Activated T-cell treated with anti-CD3 and anti-CD28 coated beads, Interleukin-2, amount 50 U/mL, for 4 hours (primary cell): ENCODE measurements at places on chromosomes 7 and 10. TPM values are rescaled to one million over a fixed set of nuclear protein-coding genes. Genes with fewer than 3 reads are reported as not detected.

DNA sequence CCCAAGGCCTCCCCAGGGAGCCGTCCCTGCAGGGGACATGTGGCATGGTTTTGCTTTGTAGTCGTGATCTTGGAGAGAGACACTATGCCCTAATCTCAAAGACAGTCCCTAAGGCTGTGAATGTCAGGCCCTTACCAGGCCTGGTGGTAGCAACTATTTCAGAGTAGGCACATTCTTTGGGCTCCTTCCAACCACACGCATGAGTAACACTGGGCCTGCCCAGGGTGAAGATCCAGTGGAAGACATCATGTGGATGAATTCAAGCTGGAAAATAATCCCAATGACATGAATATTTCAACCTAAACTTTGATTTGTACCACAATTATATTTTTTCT is 39.5 kb upstream of the INSIG1 start:
- DNase-seq: no peak

DNA sequence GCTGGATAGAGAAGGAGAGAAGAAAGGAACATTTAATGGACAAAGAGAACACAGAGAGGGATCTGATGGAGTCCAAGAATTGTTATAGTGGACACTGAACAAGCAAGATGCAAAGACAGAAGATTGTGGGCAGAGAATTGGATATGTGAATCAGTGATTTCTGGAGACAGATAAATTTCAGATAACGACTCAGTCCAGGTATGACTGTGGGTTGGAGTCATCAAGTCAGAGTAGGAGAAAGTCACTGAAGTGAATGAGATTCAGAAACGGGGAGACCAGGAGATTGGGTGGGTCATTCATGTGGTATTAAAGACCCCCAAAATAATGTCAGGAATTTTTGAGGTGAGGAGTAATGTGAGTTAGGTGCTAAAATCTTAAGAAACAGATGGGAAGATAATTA is 23.0 kb downstream of the ASB4 start:
- no peak for DNase-seq

DNA sequence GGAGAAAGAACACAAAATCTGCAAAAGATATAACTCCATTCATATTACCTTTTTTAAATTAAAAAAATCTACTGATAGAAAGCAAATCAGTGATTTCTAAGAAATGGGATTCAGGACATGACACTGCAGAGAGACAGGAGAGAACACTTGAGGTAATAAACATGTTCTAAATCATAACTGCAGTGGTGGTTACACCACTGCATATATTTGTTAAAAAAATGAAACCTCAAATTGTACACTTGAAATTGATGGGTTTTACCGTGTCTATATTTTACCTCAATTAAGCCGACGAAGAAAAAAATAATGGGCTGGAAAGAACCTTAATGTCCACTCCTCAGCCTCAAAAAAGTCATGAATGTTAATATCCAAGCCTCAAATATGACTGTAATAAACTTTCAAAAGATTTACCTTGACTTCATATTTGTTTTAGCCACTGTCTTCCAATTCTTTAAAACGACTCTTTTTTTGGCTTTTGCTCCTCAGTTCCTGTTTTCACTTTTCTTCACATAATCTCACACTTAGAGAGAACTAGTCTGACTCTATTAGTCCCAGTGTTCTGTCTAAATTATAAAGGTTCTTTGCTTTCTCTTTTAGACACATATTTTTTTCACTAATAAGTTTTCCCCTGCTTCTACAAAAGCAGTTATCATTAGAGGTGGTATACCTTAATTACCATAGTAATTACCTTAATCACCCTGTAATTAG is 502.4 kb downstream of the GRM8 start:
- no peak for DNase-seq

- no peak for DNase-seq
Measured at GRCh38 chr7:146731185-146731584, 614.6 kb downstream of the CNTNAP2 start.

AVL9 gene
- total RNA-seq: 51.0 TPM

CELF2 gene
- 113 TPM for total RNA-seq

DCLRE1C gene
- total RNA-seq: 10.1 TPM

DNA sequence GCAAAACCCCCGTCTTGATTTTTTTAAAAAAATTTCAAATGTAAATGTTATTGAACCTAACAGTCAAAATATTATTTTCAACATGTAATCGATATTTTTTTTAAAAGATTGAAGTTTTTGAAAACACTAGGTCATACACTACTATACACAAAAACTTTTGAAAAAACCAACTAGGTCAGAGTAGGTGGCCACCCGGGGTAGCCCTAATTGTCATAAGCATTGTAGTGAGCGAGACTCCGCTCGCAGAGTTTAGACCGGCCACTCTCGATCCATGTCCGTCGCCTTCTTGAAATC is 417 bp downstream of the RFC2 start:
- DNase-seq: no peak

DNA sequence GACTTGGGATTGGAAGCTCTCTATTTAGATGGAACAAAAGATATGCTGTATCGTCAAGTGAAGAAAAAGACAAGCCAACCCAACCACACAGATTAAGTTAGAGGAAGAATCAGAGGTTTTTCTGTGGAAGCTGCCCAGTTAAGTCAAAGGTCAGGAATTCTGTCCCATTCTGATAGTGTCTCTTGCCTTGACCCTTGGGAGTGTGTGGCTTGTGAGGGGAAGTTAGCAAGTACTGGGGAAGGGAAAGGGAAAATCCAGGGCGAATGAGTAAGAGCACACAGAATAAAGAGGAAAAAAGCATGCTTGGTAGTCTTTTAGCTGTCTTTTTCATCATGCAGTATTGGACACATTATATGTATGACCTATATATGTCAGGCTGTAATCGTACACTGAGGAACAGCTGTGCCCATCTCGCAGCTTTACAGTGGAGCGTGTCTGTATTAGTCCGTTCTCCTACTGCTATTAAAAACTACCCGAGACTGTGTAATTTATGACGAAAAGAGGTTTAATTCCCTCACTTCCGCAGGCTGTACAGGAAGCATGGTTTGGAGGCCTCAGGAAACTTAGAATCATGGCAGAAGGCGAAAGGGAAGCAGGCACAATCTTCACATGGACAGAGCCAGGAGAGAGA is 197.2 kb downstream of the GALNT17 start:
- no peak for DNase-seq

DNA sequence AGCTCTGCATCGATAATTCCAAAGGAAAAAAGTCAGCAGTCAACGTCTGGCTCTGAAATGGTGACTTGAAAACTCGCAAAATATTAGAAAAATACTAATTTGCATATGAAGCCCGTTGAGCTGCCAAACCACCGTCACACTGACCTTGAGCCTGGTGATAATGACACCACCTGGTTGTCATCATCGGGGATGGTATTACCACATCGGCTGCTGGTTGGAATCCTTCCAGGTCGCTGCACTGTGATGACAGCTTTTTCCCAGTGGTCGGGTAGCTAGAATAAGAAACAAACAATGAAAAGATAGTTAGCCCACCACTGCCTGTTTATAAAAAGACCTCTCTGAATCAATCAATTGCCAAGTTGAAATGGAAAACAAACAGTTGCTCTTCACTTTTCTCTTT is 41.6 kb downstream of the LAMB1 start:
- no peak for DNase-seq

VENTX gene
- not detected for total RNA-seq

GRCh38 chr10:12348294-12348869 is 965 bp upstream of the CAMK1D start:
- DNase-seq: no peak

DNA sequence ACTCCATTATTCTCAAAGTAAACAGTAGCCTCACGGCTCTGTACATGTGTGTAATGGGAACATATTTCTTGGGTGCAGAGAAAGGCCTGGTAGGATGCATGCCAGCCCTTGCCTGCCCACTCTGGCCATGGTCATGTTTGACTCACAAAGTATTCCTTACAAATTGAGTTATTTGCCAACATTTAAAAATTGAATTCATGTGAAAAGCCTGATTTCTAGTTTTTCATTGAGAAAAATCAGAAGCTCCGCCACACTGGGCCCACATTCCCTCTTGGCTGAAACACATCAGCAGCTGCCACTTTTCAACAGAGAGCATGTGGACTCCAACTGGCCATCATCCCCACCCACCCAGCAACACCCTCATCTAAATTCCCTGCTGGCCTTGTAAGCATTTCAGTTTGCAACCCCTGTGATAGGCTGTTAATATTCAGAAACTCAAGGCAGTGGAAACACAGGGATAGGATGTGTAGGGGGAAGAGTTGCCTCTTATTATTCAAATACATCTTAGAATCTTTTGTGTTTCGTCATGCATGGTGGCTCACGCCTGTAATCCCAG is 40.9 kb downstream of the CDH23 start:
- no peak for DNase-seq

PNLIPRP3 gene
- not detected for total RNA-seq

DNA sequence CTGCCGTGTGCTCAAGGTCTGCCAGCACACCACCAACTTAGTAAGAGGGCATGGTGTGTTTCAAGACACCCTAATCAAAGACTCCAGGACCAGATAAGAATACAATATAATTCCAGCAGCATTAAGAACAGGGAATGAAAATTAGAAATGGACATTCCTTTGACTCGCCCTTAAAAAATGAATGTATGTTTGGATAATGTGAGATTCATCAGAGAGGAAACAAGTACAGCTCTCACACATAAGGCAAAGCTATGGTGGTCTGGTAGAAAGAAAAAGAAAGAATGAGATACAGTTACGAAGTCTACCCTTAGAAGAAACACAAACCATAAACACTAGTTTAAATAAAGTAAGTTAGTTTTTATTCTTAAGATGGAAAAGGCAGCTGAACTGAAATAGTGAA is 174.8 kb upstream of the ANK3 start:
- no peak for DNase-seq

DNA sequence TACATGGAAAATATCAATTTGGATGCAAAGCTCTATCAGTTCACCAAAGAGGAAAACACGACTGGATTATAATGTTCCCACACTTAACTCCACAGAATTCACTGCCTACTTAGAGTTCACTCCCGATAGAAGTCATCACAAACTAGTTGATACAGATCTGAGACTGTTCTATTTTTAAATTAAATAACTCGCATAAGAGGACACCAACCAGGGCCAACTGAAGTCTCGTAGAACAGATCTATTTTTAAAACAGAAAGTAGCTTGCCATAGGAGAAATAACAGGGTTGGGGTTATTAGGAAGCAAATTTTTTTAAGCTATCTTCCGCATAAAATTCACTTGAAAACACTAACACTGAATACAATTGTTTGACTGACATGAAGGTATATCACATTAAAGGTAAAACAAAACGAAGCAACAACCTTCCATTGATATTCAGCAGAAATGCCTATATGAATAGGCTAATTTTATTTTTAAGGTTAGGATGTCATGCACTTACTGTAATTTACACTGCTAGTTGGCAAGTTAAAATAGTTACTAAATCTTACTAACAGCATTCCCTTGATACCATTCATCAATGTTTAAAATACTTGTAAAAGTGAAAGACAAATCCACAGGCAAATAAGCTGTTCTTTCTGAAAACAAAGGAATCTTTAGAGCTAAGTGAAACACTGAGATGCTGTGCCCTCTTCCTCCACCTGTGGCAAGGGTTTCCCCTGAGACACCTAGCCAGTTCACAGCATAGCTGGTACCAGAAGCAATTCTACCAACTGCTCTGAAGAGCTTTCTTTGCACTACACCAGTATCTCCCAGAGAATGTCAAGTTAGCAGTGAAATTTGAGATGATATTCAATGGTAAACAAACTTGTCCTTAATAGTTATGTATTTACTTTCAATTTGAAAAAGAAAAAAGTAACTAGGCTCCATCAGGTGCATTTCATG is 186.7 kb upstream of the ANK3 start:
- no peak for DNase-seq

GRCh38 chr7:134298902-134299683 is 17.6 kb downstream of the SLC35B4 start:
- no peak for DNase-seq

SPDYE9 gene
- not detected for total RNA-seq

GRCh38 chr10:73517166-73517888 is 21.5 kb upstream of the PPP3CB start:
- DNase-seq: no peak

GALNT17 gene
- total RNA-seq: 0.30 TPM

LIPJ gene
- total RNA-seq: not detected

DNA sequence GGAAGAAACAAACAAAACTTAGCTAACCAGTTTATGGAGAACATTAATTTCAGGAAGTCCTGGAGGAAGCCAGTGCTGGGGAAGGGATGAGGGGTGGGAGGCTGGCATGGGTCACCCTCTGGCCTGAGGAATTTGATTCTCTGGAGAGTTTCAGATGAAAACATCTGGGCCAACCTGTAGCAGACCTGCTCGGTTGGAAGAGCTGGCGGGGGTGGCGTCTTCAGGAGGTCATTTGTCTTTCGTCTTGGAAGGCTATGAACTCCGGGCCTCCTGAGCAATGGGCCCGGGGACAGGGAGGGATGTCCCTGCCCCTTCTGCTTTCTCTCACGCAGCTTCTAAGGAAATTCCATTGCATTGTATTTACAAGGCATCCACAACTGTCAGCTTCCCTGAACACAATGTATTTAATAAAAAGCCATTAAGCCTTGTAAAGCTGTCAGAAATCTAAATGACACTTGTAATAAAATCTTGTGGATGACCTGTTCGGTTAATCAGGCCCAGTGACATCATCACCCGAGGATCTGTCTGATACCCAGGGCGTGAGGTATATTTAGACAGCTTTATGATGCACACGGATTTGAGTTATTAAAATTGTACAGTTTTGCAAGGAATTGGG is 250.5 kb downstream of the RAB11FIP2 start:
- no peak for DNase-seq
